ENCODE measurements at places on chromosomes 13 and 19.

- no peak for DNase-seq
Observed at GRCh38 chr19:12766051-12766521, 9.3 kb downstream of the HOOK2 start.

- DNase-seq = no peak
Observed at GRCh38 chr13:109160887-109161669, 531.7 kb downstream of the MYO16 start.

DNA sequence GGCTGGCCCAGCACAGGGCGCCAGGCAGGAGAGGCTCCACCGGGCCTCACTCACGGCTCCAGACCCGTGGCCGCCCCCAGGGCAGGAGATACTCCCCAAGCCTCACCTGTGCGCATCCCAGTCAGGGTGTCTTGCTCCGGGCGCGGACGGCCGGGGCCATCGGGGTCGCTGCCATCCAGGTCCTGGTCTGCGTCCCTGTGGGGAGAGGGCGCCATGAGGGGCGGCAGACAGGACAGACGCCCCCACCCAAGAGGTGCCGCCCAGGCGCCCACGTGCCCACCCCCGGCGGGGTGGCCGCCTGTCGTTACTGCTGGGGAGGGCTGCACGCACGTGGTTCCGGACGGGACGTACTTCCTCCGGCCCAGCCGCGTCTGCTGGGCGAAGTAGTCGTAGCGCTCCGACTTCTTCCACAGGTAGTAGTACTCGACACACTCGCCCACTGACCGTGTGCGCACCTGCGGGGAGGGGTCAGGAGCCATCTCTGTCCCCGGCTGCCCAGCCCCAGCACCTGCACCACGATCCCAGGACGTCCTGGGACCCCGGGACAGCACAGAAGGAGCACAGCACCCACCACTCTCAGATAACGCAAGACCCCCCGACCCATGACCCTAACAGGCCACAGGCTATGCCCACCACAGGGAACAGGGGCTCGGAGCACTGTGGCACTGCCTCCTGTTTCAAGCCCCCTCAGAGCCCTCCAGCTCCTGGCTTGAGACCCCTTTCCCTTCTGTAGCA lies 17.4 kb upstream of the PLPP2 start:
- DNase-seq = no peak

- no peak for DNase-seq
Observed at GRCh38 chr13:99303863-99304521, 3.2 kb downstream of the GPR183 start.

Data from GM04503 (cell line).